ENCODE measurements at places on chromosomes 5 and 9.

- peak; percentile 79 for DNase-seq
Measured at GRCh38 chr9:89701221-89701798, 96.5 kb downstream of the GADD45G start.

DNA sequence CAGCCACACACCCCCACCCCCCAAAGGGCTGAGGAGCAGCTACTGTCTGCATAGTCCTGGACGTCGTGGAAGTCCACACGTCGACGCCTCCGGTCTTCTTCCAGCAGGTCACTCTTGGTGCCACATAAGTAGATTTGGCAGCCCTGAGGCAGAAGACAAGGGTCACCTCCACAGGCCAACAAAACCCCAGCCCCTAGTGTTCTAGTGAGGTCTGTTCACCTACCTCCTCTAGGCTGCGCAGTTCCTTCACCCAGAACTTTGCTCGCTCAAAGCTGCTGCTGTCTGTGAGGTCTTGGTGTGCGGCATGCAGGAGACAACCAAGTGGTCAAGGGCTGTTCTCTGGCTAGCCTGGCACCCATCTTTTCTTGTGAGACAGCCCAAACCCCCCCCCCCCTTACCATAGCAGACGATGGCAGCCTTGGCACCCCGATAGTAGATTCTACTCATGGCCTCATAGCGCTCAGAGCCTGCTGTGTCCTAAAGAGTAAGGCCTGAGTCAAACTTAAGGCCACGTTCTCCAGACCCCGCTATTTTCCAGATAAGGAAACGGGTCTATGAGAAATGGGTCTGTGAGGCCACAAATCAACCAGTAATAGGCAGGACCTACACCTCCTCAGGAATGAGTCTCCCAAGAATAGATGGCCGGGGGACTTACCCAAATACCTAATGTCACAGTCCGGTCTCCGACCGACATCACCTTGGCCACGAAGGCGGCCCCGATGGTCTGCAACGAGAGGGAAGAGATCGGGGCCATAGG is 987 bp downstream of the RAB24 start:
- DNase-seq = no peak

GRCh38 chr5:149603210-149603609 is 21.9 kb downstream of the ARHGEF37 start:
- no peak for DNase-seq

GRCh38 chr5:172598251-172599203 is 42.5 kb upstream of the NEURL1B start:
- no peak for DNase-seq

- no peak for DNase-seq
Measured at GRCh38 chr5:19044931-19045695, 942.9 kb downstream of the CDH18 start.

DNA sequence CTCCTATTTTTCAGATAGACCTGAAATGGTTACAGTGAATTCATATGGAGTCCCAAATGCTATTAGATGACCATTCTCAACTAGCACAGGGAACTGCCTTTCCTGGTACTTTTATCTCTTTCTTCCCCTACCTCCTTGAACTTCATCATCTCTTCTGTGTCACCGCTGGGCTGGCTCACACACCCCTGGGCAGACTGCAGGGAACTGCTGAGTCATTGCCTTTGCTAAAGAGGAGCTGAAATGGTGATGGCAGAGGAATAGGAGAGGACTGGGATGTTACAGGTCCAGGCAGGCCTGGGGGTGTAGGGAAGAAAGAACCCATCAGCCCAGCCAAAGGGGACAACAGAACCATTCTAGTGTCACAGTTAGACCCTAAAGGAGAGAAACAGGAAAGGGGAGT is 322.3 kb downstream of the ASTN2 start:
- DNase-seq = no peak

GRCh38 chr5:55211184-55211874 is 15.8 kb downstream of the MCIDAS start:
- DNase-seq = no peak

DNA sequence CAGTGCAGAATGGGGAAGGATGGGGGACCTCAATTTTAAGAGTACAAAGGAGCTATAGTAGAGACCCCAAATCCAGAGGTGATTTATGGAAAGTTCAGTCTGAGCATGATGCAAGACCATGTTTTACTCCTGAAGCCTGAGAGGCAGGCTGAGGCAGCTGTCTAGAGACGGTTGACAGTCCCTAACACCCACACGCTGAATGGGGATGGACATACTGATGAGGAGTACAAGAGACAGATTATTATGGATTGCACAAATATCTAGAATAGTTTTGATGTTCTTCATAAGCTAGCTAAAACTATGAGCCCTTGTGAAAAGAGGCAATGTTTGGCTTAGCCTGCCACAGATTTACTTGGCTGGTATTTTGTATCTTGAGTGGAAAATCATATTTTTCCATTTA is 64.5 kb downstream of the PRR16 start:
- DNase-seq = no peak

DNA sequence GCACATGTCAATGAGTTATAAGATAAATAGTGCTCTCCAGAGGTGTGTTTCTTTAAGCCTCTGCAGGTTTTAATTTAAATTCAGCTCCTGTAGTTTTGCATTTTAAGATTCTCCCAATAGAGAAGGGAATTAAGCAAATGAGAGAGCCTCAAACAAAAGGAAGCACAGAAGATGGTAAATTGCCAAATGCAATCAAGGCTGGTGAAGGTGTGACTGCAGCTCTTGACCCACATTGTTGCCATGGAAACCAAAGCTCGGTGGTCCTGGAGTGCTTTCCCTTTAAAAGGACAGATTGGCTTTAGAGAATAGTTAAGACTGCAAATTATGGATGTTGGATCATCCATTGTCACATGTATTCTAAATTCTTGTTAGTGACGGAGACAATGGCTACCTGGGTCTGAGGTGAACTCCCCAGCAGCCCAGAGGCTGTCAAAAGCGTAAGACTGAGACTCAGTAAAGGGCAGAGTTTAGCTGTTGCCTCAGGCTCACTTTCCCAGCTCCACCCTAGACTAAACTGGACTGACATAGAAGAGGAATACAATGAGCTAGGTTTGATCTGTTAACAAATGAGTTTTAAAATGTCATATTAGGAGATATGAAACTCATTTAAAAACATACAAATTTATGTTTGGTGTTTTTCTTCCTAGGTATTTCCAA is 12.3 kb downstream of the GAPT start:
- DNase-seq = no peak

- DNase-seq = no peak
Measured at GRCh38 chr5:134477462-134478245, 47.8 kb upstream of the JADE2 start.

DNA sequence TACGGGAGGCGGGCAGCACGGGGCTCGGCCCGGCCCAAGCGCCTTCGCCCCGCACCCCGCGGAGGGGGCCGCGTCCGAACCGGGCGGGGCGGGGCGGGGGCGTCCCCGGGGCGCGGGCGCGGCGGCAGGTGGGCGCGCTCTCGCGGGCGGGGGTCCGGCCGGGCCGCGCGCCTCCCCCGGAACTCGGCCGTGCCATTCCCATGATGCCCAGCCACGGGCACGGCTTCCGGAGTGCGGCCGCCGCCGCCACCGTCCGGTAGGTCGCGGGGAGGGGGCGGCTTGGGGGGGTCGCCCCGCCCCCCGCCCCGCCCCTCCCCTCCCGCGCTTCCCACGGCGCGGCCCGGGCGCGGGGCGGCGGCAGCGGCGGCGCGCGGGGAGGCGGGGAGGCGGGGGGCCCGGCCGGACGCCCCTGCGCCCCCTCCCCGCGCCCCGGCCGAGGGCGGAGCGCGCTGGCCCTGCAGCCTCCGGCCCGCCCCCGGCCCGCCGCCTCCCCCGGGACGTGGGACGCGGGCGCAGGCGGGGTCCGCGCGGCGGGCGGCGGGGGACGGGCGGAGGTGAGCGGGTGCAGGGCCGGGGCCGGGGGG is at the start of gene PPP1R26:
PPP1R26 (plus strand) TSS at position 314 of the 584 bp plus-strand sequence. CDS start 4,729 bp downstream, outside the sequence.
- DNase-seq = no peak

GRCh38 chr5:172839669-172840431 is 5.8 kb downstream of the ERGIC1 start:
- DNase-seq = no peak

- no peak for DNase-seq
Measured at GRCh38 chr9:26266146-26266793, 588.0 kb upstream of the TUSC1 start.
